SJSA1 (cell line): ENCODE measurements at places on chromosomes 13 and 19. TPM values are rescaled to one million over a fixed set of nuclear protein-coding genes. Genes with fewer than 3 reads are reported as not detected.

Gene FLT1
- total RNA-seq = 1.6 and 3.8 TPM in 2 replicates

DNA sequence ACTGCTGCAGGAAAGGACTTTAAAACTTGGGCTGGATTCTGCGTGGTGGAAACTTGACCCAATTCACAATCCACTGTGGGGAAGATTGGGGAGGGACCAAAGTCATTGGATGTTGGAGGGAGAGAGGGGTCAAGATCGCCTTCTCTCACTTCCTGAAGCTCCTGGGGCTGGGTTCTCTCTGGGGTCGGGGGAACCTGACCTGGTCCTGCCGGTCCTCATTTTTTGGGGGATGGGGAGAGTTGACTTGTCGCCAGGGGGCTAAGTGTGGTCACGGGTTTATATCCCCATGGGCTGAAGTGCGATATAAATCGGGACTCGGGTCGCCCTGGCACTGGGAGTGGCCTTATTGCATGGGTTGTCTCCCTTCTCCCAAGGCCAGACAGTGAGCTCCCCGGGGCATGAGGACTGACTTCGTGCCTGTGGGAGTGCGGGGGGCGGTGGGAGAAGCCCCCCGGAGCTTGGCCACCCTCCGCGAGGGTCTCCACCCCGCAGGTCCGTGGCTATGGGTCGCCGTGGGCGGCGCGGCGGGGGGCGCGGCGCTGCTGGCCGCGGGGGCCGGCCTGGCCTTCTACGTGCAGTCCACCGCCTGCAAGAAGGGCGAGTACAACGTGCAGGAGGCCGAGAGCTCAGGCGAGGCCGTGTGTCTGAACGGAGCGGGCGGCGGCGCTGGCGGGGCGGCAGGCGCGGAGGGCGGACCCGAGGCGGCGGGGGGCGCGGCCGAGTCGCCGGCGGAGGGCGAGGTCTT is 6.3 kb downstream of the ICAM5 start:
- no peaks in the 10 kb centered on the region for H3K36me3 ChIP-seq
- no peak overlapping the region for H3K27ac ChIP-seq
- H3K27me3 ChIP-seq = peaks cover 11% of the 10 kb centered on the region
- H3K4me1 ChIP-seq = peaks cover 18% of the 10 kb centered on the region
- no peak overlapping the region for H3K4me3 ChIP-seq

- no peak overlapping the region for H3K4me3 ChIP-seq
- no peak for DNase-seq
- H3K27me3 ChIP-seq = peaks cover 25% of the 10 kb centered on the region
These were observed 15.1 kb downstream of the ZNRF4 start for GRCh38 chr19:5470264-5470671.

GRCh38 chr19:44905437-44906160 is at the start of gene APOE:
Gene APOE, plus strand, starts transcription at chr19:44905796. Its CDS starts 829 bp downstream, at chr19:44906625.
- no peak within 1 kb of the TSS for H3K4me3 ChIP-seq
- no peak for DNase-seq
- H3K27ac ChIP-seq = no peak within 1 kb of the TSS
- H3K27me3 ChIP-seq = peaks cover 9% of the 10 kb centered on the region
- H3K4me1 ChIP-seq = peaks cover 3% of the 10 kb centered on the region; the same call in 1 of the 2 replicates

DNA sequence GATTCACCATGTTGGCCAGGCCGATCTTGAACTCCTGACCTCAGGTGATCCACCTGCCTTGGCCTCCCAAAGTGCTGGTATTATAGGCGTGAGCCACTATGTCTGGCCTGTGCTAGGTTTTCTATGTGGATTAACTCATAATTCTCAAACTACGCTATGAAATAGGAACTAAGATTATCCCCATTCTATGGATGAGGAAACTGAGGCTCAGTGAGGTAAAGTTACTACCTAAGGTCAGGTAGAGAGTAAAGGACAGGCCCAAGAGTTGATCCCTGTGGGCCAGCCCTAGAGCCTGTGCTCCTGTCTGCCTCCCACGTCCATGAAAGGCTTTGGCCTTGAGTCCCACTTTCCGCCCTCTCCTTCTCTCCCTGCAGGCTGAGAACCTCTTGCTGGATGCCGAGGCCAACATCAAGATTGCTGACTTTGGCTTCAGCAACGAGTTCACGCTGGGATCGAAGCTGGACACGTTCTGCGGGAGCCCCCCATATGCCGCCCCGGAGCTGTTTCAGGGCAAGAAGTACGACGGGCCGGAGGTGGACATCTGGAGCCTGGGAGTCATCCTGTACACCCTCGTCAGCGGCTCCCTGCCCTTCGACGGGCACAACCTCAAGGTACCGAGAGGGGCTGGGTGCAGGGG is 20.1 kb downstream of the MARK4 start:
- no peaks in the 10 kb centered on the region for H3K27me3 ChIP-seq
- DNase-seq = no peak
- H3K4me3 ChIP-seq = no peak overlapping the region
- H3K4me1 ChIP-seq = no peaks in the 10 kb centered on the region
- H3K27ac ChIP-seq = no peak overlapping the region
- peaks cover 68% of the 10 kb centered on the region for H3K36me3 ChIP-seq

GRCh38 chr13:91397595-91397994 is 826 bp upstream of the GPC5 start:
- H3K4me1 ChIP-seq = peaks cover 5% of the 10 kb centered on the region; the same call in 1 of the 2 replicates
- H3K36me3 ChIP-seq = no peaks in the 10 kb centered on the region
- H3K4me3 ChIP-seq = no peak overlapping the region
- H3K27ac ChIP-seq = no peak overlapping the region

DNA sequence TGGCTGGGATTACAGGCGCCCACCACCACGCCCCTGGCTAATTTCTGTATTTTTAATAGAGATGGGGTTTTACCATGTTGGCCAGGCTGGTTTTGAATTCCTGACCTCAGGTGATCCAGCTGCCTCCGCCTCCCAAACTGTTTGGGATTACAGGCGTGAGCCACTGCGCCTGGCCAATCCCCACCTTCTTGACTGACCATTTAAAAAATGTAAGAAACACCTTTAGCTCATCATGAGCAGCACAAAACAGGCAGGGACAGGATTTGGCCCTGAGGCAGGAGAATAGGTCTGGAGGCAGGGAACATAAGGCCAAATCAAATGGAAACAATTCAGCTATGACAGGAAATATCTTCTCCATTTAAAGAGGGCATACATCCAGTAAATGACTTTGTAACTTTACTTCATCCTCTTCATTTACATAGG is 1.4 kb upstream of the MPV17L2 start:
- DNase-seq = no peak
- peaks cover 9% of the 10 kb centered on the region for H3K4me1 ChIP-seq
- peak overlapping the region; percentile 38 for H3K4me3 ChIP-seq
- H3K27ac ChIP-seq = no peak overlapping the region
- H3K27me3 ChIP-seq = no peaks in the 10 kb centered on the region

- H3K4me3 ChIP-seq = no peak overlapping the region
- no peak overlapping the region for H3K27ac ChIP-seq
- H3K27me3 ChIP-seq = no peaks in the 10 kb centered on the region
- H3K36me3 ChIP-seq = peaks cover 47% of the 10 kb centered on the region
- no peaks in the 10 kb centered on the region for H3K4me1 ChIP-seq
- DNase-seq = no peak
These were observed 22.9 kb downstream of the SBNO2 start for GRCh38 chr19:1151037-1151724.

DNA sequence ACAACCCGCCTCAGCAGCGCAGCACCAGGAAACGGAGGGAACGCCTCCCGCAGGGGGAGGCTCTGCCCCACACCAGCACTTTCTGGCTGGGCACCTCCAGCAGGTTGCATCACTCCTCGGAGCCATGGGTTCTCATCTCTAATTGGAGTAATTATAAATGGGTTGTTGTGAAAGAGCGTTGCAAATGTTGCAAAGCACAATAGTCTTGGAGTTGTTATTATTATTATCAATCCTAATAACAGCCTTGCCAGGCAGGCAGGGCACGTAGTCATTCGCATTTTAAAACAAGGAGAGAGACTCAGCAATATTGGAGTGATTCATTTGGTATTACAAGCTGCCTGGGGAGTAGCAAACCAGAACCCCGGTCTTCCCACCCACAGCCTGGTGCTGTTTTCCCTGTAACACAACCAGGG is 108.6 kb upstream of the GJB6 start:
- no peak overlapping the region for H3K27ac ChIP-seq
- H3K36me3 ChIP-seq = no peaks in the 10 kb centered on the region
- H3K27me3 ChIP-seq = no peaks in the 10 kb centered on the region
- no peak for DNase-seq

- peaks cover 17% of the 10 kb centered on the region; the same call in 1 of the 2 replicates for H3K27me3 ChIP-seq
- no peak for DNase-seq
- no peak overlapping the region for H3K27ac ChIP-seq
- H3K4me3 ChIP-seq = no peak overlapping the region
These were observed 129.1 kb downstream of the TM9SF2 start for GRCh38 chr13:99630269-99630898.

DNA sequence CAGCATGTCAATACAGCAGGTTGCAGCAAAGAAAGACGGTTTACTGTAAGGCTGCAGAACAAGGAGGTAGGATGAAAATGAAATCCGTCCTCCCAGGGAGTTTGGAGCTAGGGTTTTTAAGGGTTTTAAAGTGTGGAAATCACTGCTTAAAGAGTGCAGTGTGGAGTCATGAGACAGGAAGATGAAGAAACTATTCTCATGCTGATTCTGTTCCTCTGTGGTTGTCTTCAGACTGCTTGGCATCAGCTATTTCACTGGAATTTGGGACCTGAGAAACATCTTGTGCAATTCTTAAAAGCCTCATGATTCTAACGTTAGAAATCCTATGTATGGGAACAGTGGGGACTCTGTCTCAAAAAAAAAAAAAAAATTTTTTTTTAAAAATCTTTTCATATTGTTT is 11.4 kb downstream of the ZNF331 start:
- no peak overlapping the region for H3K27ac ChIP-seq
- no peak for DNase-seq
- H3K27me3 ChIP-seq = no peaks in the 10 kb centered on the region
- no peak overlapping the region for H3K4me3 ChIP-seq
- peaks cover 22% of the 10 kb centered on the region for H3K4me1 ChIP-seq
- H3K36me3 ChIP-seq = peaks cover 14% of the 10 kb centered on the region

- no peaks in the 10 kb centered on the region for H3K36me3 ChIP-seq
- no peak overlapping the region for H3K27ac ChIP-seq
- DNase-seq = no peak
- no peaks in the 10 kb centered on the region for H3K4me1 ChIP-seq
These were observed 190.9 kb downstream of the IRS2 start for GRCh38 chr13:109595471-109595870.

GRCh38 chr19:49689133-49690078 is at the start of gene ADM5:
Gene ADM5, plus strand, starts transcription at chr19:49689594. Its CDS starts 244 bp downstream, at chr19:49689838.
- H3K4me1 ChIP-seq = peaks cover 12% of the 10 kb centered on the region
- H3K27me3 ChIP-seq = peaks cover 9% of the 10 kb centered on the region; the same call in 1 of the 2 replicates
- no peak for DNase-seq
